ENCODE measurements at places on chromosomes 12 and 14.
A peak's percentile ranks its signal among the peaks of the same experiment; 100 is the strongest.

DNA sequence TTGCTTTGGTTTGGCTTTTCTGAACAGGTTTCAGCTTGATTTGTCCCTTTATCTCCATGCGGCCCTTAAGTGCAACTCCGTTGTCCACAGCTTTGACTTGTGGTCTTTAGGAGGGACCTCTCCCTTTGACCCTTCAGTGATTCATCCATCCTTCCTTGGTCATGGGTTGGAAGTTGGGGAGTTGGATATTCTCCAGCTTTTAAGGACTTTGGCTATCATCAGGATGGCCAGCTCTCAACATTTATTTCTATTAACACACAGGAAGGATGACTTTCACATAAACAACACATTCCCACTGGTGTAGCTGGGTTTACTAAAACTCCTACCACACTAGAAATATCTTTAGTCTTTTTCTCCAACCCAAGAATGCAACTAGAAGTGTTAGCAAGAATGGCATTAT lies 50.9 kb upstream of the E2F7 start:
- no peak for DNase-seq

DNA sequence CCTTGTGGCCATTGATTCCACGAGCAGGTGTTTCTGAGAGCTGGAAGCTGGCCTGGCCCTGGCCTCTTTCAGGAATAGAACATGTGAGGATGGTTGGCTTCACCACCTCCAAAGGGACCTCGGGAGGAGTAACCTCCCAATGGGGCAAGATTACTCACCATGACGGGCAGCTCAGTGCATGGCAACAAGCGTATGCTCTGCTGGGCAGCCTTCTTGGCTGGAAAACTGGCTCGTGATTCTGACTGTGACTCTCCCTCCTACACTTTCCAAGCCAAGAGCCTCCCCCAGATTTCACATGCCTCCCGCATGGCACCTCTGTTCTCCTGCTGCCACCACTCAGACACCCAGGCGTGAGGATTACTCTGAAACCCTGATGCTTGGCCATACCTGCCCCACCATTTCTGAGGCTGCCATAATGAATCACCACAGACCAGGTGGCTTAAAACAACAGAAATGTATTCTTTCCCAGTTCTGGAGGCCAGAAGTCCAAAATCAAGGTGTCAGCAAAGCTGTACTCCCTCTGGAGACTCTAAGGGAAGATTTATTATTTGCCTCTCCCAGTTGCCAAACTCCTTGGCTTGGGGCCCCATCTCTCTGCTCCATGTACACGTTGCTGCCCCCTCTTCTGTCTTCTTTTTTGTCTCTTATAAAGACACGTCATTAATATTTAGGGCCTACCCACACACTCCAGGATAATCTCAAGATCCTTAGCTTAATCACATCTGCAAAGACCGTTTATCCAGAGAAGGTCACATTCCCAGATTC lies 215.9 kb downstream of the CHST11 start:
- no peak for DNase-seq

- no peak for DNase-seq
Measured at GRCh38 chr14:61478971-61479473, 157.6 kb downstream of the PRKCH start.

GRCh38 chr14:65229748-65230728 lies 127.7 kb upstream of the MAX start:
- DNase-seq: peak; percentile 41

DNA sequence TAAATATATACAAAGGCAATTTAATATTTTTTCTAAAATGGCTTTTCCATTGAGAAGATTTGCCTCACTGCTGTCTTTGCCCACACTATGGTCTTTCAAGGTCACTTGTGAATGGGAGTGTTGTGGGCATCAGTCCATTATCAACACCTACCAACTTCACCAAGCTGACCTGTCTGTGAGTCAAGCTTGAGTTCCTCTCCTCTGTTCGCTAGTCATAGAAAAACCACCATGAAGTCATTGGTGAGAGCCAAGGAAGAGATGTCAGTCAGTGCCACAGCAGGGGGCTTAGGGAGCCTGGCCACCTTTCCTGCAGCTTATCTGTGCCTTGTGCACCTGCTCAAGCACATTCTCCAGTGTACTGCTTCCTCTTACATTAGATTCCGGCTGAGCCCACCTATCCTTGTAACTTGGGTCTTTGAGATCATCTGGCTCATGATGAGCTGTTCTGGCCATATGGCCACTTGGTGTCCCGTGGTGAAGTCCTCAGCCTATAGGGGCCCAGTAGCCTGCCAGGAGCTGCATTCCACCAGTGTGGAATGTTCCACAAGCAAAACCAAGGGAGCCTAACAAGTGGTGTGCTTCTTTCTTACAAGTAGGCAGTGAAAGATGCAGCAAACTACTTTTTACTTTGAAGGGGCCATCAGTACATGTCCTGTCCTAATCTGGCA lies 80.8 kb upstream of the C12orf71 start:
- no peak for DNase-seq

- DNase-seq: no peak
Measured at GRCh38 chr12:54631551-54631950, 3.1 kb downstream of the LACRT start.

DNA sequence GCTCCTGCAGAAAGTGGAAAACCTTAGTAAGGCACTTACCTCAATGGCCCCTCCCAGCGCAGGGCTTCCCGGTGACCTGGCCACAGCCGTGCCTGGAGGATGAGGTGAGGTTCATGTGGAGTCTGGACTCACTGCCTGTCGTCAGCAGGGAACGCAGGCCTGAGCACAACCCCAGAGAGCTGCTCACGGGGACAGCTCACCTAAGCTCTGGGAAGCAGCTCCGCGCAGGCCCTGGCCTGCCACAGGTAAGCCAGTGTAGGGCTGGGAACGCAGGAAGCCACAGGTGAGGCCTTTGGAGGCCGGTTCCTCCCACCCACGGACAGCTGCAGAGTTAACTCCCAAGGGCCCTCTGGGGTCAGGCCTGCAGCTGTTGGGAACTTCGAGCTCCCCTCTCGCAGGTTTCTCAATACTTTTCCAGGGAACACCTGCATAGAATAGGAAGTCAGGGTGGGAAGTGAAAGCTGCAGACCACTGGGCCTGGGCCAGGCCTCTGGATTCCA lies 32.7 kb downstream of the ANAPC7 start:
- DNase-seq: no peak

DNA sequence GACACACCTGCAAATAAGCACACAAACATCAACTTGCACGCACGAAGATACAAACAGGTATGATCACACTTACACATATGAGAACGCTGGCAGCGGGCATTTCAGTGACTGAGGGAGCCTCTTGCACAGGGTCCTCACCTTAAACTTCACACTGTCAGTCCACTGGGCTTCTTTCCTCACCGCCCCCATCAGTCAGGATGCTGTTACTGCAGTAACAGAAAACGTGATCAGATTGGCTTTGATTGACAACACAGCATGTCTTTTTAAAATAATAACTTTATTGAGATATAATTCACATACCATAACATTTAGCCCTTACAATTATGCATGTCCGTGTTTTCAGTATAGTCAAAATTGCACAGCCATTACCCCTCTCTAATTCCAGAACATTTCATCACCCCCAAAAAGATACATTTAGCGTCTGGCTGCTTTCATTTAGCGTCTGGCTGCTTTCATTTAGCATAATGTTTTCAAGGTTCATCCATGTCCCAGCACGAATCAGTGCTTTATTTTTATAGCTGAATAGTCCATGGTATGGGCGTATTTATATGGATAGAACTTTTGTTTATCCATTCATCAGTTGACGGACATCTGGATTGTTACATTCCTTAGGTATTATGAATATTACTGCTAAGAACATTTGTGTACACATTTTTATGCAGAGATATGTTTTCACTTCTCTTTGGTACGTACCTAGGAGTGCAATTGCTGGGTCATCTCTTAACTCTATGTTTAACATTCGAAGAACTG lies 8.4 kb downstream of the CCDC197 start:
- DNase-seq: no peak

GRCh38 chr14:74515891-74516412 lies 22.4 kb downstream of the ISCA2 start:
- no peak for DNase-seq

DNA sequence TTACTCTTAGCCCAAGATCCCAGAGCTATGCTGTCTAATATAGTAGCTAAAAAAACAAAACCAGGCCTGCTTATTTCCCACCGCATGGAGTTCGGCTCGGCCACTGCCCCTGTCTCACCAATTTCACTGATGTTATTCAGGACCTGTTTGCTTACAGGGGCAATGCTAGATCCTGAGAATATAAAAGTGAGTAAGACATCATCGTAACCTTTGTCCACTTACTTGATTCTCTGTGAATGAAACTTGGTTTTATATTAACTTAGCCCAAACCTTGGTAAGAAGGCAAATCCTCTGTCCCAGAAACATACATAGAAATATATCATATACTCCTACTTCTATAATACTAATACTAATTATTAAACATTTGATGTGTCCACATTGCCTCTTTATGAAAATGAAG lies 56.6 kb downstream of the RNFT2 start:
- DNase-seq: no peak

DNA sequence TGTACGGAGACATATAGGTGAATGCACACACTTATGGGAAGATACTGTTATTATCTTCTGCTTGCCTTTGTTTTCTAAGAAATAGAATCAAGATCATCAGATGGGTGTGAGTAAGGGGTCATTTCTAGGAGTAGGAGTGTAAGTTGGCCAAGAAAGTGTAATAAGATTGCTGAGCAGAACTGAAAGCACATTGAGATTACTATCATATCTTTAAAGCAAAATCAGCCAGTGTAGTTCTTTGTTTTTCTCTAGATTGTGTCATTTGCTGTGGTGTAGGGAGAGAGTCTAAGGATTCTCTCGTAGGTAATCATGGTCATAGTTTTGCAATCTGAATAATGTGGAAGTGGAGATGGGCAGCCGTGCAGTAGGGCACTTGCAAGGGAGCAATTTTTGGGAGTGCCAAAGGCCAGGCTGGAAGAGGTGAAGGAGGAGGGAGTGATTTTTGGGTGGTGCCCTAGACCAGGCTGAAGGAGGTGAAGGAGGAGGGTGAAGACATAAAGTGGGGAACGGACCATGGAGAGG lies 131.6 kb downstream of the RGS6 start:
- DNase-seq: no peak

DNA sequence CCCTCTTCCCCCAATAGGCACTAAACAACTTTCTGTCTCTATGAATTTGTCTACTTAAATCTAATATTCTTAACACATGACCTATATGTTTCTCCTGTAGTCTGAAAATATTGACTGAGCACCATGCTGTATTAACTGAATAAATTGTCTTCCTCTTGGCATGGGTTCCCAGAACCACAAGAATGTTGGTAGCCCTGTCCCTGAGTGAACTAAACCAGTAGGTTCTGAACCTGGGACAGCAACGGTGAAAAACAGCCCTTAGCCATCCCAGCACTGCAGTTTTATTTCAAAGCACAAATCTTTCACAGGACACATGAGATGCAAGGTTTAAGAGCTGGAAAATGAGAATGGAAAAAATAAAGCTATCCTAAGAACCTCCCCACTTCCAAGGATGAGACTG lies 20.4 kb upstream of the HSP90B1 start:
- DNase-seq: no peak

DNA sequence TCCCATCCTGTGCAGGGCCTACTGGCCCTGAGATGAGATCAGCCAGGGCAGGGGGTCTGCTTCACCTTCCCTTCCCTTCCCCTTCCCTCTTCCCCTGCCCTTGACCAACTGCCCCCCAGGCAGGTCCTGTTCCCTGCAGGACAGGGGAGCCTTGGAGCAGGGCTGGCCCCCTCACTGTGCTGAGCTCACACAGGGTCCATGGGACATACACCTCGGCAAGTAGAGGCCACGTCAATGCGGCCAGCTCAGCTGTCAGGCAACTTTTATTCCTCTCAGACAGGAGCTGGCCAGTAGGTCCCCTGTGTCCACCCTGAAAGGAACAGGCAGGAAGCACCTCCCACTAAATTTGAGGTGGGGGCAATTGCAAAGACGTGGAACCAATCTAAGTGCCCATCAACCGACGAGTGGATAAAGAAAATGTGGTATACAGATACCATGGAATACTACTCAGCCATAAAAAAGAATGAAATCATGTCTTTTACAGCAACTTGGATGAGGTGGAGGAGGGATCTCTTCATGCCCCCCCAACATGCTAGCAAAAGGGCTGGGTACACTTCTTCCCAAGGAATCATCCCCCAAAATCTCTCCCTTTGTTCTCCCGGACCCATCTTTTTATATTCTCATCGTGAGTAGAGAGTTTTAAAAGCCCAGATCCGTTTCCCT lies 148.7 kb downstream of the BCL11B start:
- no peak for DNase-seq

GRCh38 chr12:104544836-104545235 lies 88.1 kb downstream of the CHST11 start:
- DNase-seq: no peak

GRCh38 chr12:108720757-108721514 lies 10.4 kb downstream of the CORO1C start:
- DNase-seq: no peak

DNA sequence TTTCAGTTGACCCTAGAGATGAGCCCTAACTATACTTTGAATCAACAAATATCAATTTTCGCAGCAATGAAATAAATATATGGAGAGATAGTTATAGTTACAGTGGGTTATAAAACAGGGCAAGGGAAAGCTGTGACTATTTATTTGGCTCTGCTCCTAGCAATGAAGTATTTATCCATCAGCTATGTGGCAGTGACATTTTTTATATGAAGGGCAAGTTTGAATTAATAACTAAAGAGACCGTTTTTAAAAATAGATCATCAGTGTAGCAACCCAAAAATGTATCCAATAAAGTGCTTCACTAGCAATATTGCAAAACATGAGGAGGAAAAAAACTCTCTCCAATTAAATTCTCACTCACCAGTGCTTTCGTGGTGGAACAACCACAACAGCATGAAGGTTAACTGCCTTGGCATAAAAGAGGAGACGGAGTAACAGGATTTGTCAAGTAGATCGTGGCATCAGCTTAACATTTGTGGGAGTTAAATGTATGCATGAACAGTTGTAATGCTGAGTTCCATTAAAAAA lies 58.1 kb upstream of the NUDT4 start:
- DNase-seq: no peak

DNA sequence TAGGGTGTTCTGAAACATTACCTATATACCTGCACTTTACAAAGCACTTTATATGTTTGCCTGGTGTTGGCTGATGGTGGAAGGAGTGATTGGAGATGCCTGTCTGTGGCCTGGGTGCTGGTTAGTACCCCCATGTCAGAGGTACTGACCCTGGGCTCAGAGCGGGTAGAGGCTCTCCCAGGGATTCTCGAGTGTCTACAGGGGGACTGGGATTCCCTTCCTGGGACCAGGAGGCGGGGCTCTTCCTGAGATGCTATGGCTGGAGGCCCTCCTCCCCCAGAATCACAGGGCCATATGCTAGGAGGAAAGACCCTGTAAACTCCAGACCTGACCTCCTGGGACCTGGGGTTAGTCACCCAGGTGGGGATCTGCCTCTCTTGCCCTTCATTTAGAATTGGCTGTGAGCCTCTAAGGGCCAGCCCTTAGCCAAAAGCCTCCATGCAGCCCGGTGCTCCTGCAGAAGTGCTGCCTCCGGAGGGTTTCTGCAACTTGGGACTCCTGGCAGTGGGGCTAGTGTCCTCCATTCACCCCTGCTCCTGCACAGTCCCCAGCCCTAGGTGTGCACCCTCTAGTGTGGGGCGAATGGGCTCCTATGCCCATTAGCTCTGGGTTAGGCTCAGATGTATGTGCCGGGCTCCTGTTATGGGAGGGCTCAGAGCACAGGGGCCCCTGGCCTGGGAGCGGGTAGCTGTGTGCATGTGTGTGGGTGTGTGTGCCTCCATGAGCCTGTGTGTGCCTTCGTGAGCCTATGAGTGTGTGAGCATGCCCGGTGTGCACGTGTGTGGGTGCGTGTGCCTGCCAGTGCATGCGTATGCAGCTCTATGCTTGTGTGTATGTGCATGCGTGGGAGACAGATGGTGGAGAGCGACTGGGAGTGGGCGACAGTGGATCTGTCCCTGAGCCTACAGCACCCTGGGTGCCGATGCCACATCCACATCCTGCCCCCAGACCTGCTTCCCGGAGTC lies 36.6 kb downstream of the RTL1 start:
- DNase-seq: no peak

GRCh38 chr12:110354172-110354780 lies 49.2 kb downstream of the ANAPC7 start:
- DNase-seq: no peak
